ENCODE measurements at places on chromosomes 1 and 21.

GRCh38 chr1:62417351-62417999 is 19.4 kb upstream of the USP1 start:
- DNase-seq = no peak

GRCh38 chr1:92833840-92834239 is 2.0 kb downstream of the RPL5 start:
- DNase-seq = no peak

- DNase-seq = no peak
These were observed 180.7 kb downstream of the COQ8A start for GRCh38 chr1:227120826-227121225.

- DNase-seq = no peak
These were observed 5.3 kb downstream of the PTTG1IP start for GRCh38 chr21:44867999-44868700.

DNA sequence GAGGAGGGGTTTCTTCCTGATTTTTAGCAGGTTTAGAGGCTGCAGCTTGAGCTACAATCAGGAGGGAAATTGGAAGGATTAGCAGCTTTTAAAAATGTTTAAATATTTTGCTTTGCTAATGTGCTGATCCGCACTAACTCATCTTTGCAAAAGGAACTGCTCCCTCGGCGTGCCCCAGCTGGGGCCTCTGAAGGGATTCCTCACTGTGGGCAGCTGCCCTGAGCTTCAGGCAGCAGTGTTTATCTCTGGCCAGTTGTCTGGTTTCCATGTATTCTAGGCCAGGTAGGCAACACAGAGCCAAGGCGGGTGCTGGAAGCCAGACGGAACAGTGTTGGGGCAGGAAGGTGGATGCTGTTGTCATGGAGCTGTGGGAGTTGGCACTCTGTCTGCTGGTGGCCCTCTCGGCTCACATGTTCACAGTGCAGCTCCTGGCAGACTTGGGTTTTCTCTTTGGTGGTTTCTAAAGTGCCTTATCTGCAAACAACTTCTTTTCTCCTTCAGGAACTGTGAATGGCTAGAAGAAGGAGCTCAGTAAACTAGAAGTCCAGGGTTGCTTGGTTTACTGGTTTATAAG is 18.9 kb downstream of the NECAP2 start:
- DNase-seq = no peak

- DNase-seq = no peak
These were observed 968 bp downstream of the CSMD2 start for GRCh38 chr1:34163792-34164731.

DNA sequence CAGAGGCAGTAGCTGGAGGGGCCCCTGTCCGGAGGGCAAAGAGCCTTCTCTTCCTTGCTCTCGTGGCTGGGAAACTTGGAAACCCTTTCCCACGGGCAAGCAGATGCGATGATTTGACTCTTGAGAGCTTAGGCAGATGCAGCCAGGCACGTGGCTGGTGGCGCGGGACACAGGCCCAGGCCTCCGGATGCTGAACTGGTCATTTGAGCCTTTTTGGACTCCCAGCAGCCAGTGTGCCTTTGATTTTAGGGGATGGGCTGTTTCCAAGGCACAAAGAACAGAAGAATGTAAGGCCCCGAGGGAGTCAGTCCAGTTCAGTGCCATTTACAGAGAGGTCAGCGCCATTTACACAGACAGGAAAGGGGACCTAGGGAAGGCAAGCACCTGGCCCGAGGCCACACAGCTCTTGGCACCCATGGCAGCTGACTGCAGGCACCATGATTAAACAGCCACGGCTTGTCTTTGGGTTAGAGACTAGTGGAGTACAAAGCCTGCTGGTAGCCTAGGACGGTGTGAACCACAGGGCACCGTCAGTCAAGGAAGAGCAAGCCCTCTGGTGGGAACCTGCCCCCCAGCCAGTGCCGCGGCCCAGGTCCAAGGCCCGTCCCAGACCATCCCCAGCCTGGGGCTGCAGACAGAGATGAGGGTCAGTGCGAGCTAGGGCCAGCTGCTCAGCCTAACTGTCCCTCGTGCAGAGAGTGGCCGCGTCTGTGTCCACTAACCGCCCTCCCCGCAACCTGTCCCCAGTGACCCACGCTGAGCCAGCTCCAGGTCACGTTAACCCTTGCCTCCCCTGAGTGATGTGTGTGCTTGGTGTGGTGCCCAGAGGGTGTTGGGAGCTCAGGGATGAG is 20.4 kb upstream of the CCDC27 start:
- DNase-seq = no peak

GRCh38 chr1:54463259-54464030 is 57.3 kb upstream of the SSBP3 start:
- DNase-seq = no peak

DNA sequence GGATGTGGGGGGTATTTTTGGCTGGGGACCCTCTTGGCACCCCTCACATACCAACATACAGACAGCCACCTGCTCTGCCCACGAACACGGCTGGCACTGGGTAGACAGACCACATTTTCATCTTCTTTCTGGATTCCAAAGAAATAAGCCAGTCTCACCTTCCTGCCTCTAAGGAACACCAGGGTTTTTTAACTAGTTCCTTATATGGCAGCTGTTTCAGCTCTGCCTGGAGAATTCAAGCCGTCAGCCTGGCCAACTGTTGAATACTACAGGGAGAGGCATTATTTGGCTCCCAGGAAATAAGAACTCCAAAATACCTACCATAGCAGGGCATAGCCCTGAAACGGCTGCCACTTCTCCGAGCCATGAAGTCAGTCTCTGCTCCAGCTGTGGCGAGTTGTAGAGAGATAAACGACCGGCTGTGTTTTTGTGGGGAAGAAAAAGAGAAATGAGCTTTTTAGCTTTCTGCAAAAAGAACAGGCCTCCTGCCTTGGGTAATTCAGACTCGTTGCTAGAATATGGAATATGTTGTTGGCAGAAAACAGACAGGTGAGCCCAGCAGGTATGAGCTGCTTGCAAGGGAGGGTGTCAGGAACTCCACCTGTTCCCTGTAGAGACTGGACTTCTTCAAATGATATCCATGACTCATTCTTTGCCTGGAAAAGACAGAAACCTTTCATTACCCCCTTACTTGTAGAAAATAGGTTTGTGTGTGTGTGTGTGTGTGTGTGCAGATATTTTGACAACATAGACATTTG is 51.8 kb downstream of the MT1HL1 start:
- no peak for DNase-seq

GRCh38 chr1:167057241-167057688 is 32.9 kb downstream of the GPA33 start:
- no peak for DNase-seq

DNA sequence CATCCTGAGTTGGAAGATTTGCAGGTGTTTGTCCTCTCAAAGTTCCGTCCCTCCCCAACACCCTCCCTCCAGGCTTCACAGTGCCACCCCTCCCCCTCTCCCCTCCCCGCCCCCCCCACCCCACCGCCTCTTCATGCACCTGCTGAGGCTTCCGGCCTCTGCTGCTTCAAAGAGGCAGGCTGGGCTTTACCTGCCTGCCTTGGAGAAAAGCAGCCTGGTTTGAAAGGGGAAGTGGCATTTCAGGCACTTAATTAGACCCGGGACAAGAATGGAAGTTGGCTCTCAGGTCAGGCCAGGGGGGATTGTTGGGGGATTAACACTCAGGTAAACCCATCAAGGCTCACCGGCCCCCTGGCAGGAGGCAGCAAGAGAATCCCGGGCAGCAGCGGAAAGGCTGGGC is 21.1 kb downstream of the PAX7 start:
- no peak for DNase-seq

DNA sequence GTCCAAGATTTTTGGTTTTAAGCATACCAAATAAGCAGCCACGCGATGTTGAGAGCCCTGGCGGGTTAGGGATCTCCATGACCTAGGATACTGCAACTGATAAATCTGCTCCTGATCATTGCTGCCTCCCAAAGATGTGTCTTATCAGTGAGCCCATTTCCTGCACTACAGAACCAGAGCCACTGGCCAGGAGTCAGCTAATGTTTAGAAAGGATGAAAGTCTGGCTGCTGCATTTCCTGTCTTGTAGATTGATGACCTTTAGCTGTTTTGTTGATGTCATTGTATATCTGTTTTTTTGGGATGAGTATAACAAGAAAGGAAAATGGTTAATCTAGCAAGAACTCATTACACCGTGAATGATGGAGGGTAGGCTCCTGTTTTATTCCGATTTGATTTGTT is 74.5 kb downstream of the C1orf21 start:
- no peak for DNase-seq

- DNase-seq = no peak
These were observed 11.9 kb downstream of the ALPL start for GRCh38 chr1:21520899-21521716.

All from right renal pelvis (tissue), 4 donors.